ENCODE measurements at places on chromosomes 7 and 10.

- no peak for DNase-seq
Observed at GRCh38 chr10:52215745-52216361, 98.2 kb upstream of the DKK1 start.

- no peak for DNase-seq
Observed at GRCh38 chr10:31011665-31012022, 20.0 kb downstream of the ZNF438 start.

DNA sequence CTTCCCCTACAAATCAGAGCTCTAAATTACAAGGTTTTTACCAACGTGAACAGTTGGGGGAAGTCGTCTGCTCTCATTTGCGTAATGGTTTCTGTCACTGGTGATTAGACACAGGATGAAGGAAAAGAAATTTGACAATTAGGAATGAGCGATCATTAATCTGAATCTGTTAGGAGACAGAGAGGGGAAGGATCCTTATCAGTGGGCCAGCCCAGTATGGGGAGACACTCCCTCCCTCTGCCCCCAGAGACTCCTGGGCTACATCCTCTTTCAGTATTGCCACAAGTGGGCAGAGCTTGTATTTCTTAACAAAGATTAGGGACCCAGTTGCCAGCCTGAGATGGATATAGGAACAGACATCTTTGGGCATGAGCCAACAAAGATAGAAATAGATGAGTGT, 15.5 kb downstream of the HIF1AN start:
- no peak for DNase-seq

DNA sequence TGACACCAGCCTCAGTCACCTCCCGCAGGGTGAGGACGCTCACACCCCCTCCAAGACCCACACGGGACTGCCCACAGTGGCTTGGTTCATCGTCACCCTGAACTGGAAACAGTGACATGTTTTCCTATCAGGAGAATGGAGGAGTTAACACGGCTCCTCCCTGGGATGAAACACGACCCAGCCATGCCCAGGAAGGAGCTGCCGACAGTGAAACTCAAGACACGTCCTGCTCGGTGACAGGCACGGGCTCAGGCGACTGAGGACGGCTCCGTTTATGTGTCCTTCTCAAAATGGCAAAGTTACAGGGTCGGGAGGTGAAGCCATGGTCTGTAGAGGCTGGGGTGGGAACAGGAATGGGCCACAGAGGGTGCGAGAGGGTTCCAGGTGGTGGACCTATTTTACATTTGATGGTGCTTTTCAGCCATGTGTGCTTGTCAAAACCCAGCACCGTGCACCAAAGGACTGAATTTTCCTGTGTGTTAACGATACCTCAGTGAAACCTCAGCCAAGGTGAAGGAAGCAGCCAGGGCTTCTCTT, 272.4 kb downstream of the ADARB2 start:
- DNase-seq, result no peak

- no peak for DNase-seq
Observed at GRCh38 chr7:134331393-134331792, 14.7 kb upstream of the SLC35B4 start.

- DNase-seq, result no peak
Observed at GRCh38 chr7:144830811-144831210, 5.0 kb downstream of the TPK1 start.

GRCh38 chr10:11886851-11887250, 63.7 kb downstream of the PROSER2 start:
- DNase-seq, result no peak

- no peak for DNase-seq
Observed at GRCh38 chr10:62582101-62582705, 208.0 kb downstream of the ZNF365 start.

GRCh38 chr7:74561898-74562613, 95.5 kb upstream of the GTF2I start:
- DNase-seq, result no peak

- DNase-seq, result no peak
Observed at GRCh38 chr10:103645141-103646054, 151.9 kb downstream of the NEURL1 start.

DNA sequence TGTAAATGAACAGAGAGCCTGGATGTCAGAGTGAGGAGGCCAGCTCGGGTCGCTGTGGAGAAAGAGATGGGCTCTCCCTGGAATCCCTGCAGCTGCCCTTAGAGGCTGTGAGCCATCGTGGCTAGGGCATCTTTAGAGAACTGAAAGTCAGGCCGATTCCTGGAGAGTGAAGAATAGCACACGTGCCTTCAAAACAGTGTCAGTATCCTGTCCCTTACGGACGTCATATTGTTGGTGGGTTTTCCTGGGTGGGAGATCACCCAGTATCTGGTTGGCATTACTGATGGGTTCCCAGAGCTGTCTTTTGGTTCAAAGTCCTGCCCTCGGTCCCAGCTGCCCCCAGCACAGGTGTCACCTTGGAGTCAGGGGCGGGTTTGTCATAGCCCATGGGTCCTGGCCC, 25.3 kb downstream of the IKZF1 start:
- DNase-seq, result no peak

DNA sequence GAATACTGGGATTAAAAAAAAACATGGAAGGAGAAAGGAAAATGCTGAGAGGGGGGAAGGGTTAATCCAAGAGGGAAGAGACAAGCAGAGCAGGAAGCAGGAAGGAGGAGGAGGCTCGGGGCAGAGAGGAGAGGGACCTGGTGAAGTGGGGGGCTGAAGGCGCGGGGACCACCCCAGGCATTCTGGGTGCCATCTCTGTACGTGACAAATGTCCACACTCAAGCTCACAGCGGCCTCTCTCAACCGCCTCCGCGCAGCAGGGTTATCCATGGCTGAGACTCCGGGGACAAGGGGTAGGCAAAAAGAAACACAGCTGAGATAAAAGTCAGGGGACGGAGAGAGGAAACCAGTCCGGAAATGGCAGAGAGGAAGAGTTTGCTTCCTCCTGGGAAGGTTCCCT, 33.9 kb downstream of the EN2 start:
- no peak for DNase-seq

GRCh38 chr10:68156373-68157185, 47.3 kb downstream of the MYPN start:
- no peak for DNase-seq

GRCh38 chr7:31373337-31374289, 33.1 kb upstream of the NEUROD6 start:
- DNase-seq, result peak; percentile 7

DNA sequence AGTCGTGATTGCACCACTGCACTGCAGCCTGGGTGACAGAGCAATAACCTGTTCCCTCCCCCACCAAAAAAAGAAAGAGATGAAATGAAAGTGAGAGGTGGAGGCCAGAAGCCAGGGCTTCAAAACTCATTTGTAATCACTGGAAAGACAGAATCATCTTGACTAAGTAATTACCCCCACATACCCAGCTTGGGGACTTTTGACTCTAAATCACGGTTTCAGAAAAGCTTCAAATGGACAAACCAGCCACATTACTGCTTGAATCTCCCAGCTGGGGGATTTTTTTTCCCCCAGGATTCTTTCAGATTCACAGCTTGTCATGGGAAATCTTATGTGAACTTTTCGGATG, 361.0 kb downstream of the FRMD4A start:
- DNase-seq, result no peak

- DNase-seq, result no peak
Observed at GRCh38 chr7:36763132-36763816, 39.0 kb upstream of the AOAH start.

- no peak for DNase-seq
Observed at GRCh38 chr10:101619983-101620382, 31.9 kb downstream of the DPCD start.

All from NCI-H1417 treated with DMSO at 0.1 percent for 48 hours (cell line).